ENCODE measurements at places on chromosomes 7 and 10.

DNA sequence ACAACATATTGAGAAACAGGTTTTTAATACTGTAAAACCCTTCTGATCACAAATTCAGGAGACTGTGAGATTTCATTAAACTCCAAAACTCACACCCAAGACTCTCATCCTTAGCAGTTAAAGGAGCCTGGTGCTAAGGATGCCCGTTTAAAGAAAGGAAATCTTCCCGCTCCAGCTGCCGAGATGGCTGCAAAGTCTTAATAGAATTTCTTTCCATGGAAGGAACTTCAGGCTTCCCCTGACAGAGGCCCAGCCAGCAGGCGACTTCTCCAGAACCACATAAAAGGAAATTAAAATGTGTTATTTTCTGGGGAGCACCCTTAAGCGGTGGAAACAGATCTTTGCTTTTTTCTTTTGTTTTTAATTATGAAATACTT, 104.7 kb upstream of the CHST15 start:
- DNase-seq: no peak

DNA sequence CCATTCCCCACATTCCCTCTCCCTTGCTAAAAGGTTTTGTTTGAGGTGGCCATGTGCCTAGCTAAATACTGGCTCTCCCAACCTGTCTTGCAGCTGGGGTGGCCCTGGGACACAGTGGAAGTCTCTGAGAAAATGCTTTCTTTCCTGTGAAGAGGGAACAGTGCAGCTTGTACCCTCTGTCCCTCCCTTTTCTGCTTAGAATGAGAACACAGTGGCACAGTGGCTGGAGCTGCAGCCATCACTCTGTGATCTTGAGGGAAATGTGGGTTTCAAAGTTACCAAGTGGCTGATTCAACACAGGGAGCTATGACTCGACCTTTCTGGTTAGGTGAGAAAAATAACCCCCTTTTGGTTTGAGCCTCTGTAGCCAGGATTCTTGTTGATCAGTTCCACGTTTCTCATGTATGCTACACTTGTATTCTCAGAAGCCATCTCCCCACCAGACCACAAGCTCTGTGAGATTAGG, 62.7 kb upstream of the CARD11 start:
- no peak for DNase-seq

GRCh38 chr7:27187475-27188385, 2.7 kb upstream of the HOXA11 start:
- no peak for DNase-seq

GRCh38 chr10:11026773-11027172, 9.1 kb downstream of the CELF2 start:
- DNase-seq: no peak

- no peak for DNase-seq
These were observed 290 bp downstream of the MALRD1 start for GRCh38 chr10:19048891-19049290.

DNA sequence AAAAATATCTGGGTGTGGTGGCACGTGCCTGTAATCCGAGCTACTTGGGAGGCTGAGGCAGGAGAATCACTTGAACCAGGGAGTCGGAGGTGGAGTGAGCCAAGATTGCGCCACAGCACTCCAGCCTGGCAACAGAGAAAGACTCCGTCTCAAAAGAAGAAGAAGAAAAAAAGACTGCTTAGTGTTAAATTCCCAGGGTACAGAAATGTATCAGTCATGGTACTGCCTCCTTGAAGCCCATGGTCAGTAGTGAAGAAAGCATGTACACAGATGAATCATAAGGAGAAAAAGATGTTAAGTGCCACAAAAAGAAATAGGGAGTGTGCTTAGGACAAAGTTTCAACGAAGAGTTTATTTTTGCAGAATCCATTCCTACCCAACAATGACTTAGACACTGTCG, 62.5 kb upstream of the KMT2E start:
- DNase-seq: no peak

DNA sequence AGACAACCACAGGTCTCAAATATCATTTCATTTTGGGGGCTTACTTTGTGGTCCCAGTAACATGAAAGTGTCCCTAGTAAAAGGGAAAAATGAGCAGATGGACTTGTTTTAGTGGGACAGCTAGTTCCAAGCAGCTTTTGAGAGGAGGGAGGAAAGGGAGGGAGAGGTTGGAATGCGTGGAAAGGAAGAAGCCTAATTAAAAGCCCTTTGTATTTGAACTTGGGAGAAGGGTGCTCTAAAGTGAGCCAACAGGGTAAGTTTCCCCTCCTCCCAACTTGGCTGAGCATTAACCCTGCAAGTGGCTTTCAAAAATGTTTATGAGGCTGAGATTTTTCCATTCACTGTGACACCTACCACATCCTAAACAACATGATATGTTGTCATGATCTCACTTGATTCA, 38.8 kb upstream of the LYZL1 start:
- no peak for DNase-seq

- DNase-seq: peak; percentile 36
These were observed 494.0 kb upstream of the POT1 start for GRCh38 chr7:125423458-125424155.

- DNase-seq: no peak
These were observed 297.9 kb upstream of the CACNA2D1 start for GRCh38 chr7:82741493-82741892.

- DNase-seq: no peak
These were observed 46.9 kb upstream of the GNAI1 start for GRCh38 chr7:80087771-80088170.

Data from astrocyte of the cerebellum (primary cell).